DMS153 (cell line): ENCODE measurements at places on chromosomes 6 and 20.

- no peak for DNase-seq
Measured at GRCh38 chr6:128847431-128848210, 35.3 kb upstream of the LAMA2 start.

- no peak for DNase-seq
Measured at GRCh38 chr6:106083618-106084017, 2.5 kb upstream of the PRDM1 start.

DNA sequence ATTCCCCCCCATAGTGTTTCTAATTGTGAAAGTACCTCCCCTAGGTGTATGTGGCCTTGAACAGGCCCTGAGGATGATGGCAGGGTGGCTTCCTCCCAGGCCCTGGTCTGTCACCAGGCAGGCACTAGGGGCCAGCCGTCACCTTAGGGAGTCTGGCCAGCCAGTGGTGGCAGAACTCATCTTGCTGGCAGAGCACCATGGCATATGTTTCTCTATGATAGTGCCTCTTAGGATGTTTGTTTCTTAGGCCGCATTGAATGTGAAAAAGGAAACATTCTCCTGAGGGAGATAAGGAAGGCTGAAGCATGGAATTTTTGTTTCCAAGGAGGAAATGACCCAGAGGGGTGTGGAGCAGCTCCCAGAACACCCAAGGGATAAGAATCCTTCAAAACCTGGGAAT, 45.2 kb upstream of the KLHL31 start:
- DNase-seq = no peak

DNA sequence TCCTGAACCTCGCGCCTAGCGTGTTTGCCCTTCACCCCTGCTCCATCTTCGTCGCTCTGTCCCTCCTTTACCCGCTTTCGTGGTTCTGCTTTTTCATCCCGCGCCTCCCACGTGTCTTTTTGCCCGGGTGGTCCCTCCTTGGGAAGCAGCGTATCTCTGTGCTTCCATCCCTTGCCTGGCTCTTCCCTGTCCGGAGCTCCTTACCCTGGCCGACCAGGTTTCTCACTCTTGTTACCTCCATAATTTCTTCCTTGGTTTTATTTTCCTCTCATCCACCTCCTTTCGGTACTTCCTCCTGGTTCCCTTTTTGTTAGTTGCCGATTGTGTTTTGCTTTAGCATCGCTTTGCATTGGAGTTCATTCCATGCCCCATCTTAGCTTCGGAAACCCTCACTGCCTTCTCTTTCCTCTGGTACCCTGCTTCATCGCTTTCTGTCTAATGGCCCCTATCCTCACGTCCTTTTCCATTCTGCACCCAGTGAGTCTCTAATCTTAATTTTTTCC, 735 bp downstream of the FAM135A start:
- no peak for DNase-seq
